H4 (cell line): ENCODE measurements at places on chromosomes 7 and 10.

DNA sequence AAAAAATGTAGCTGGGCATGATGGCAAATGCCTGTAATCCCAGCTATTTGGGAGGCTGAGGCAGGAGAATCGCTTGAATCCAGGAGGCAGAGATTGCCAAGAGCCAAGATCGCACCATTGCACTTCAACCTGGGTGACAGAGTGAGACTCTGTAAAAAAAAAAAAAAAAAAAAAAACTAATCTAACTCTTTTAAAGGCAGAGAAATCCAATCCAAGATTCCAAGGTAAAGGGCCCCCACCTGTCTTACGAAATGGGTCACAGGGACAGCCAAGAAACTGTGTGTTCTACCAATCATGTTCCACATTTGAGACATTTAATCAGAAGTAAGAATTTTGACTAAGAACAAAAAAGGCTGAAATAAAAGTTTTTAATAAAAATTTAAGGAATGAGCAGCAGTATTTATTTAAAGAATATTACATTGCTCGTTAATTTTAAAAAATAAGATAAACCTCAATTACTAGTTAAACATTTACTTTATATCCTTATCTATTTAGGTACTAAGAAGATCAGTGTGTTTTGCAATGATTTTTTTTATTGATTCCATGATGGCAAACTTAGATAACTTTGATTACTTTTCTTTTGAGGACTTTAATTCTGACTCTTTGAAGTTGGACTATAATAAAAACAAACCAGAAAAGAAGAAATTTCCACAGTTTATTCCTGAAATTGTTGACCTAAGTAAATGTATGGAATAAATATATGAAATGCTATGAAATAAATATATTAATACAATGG lies 6.7 kb upstream of the OAT start:
- no peak for DNase-seq

DNA sequence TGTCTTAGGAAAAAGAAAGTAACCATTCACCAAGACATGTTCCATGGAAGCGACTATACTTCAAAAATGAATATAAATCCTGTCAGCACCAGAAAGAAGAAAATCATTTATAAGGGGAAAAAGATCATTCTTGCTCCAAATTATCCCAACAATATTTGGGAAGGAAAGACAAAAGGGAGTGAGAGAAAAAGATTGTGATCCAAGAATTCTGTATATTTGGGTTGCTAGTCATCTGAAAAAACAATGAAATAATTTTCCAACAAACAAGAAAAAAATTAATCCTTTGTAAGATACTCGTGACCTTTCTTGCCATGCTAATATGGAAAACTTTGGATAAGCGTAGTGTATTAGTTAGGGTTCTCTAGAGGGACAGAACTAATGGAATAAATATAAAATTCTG lies 163.2 kb upstream of the ZNF32 start:
- DNase-seq = no peak

- DNase-seq = no peak
These were observed 67.2 kb downstream of the GRK5 start for GRCh38 chr10:119274519-119275045.

- peak; percentile 68 for DNase-seq
These were observed 4.7 kb downstream of the MUC12 start for GRCh38 chr7:100974021-100974420.

GRCh38 chr10:95814011-95814727 lies 58.2 kb downstream of the ENTPD1 start:
- DNase-seq = peak; percentile 90

DNA sequence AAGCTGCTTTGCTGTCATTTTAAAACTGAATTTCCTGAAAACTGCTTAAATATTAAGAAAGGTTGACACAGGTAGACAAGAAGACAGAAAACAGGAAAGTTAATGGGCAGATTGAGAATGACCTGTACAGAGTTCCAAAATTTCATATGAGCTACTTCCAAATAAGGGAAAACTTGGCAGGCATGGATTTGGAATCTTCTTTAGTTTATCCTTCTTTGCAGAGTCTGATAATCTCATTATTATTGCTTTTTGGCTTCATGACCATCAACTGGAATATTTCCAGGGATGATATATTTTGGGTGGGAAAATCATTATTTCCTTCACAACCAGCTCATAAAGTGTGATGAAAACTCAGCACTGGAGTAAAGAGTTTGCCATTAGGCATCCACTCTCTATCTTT lies 346.5 kb upstream of the NPVF start:
- no peak for DNase-seq

- no peak for DNase-seq
These were observed 45.5 kb upstream of the GPAM start for GRCh38 chr10:112229096-112229495.

DNA sequence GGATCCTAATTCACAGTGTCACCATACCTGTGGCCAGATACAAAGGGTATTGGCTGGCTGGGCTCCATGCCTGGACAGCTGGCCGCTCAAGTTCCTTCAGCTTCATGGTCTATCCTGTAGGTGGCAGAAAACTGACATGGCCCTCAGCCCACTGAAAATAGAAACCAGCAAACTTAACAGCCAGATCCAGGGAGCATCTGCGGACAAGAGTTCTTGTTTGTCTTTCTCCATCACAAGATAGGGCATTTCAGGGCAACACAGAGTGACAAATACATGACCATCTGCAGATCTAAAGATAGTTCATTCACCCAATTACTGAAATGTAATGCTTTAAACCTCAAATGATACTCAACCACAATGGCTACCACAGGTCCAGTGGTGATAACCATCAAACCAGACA lies 2.8 kb downstream of the SEC31B start:
- no peak for DNase-seq

DNA sequence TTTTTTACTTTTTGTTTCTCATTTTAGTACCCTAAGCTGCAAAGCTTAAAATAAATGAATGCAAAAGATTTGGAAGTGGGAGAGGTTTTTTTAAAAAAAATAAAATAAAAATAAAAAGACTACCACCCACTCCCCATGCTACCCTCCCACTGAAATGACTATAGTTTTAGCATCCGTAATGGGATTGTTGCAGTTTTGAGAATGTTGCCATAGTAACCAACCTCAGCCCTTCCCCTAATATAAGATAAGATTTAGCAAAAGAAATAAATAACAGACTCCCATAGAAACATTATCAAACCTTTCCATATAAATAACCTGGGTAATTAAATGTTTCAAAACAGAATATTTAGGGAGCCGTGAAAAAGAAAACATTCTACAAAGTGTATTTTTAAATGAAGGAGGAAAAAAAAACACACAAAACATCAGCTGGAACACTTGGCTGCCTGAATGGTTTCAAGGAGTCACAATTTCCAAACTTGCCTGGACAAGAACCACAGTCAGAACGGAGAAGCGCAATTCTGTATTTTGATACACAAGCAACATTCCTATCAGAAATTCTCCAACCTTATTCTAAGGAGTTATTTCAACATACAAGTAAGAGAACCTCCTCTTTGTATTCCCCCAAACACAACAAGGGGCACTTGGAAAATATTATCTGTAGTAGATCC lies 57.4 kb downstream of the DGKI start:
- DNase-seq = no peak

DNA sequence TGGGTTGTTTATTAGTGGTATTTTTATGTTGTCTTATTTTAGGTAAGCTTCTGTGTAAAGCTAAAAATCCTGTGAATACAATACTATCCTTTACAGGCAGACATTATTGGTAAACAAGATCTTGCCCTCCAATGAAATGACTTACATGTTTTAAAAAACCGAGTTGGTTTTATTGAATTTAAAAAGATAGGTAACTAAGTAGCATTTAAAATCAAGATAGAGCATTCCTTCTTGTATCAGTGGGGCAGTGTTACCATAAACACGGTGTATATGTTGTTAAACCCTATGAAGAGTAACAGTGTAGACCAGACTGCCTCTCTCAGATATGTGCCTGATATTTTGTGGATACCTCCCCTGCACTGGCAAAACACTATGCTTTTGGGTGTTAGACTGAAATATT lies 81.0 kb downstream of the SNX10 start:
- DNase-seq = no peak

GRCh38 chr10:132452651-132453469 lies 55.9 kb downstream of the PWWP2B start:
- DNase-seq = peak; percentile 36

DNA sequence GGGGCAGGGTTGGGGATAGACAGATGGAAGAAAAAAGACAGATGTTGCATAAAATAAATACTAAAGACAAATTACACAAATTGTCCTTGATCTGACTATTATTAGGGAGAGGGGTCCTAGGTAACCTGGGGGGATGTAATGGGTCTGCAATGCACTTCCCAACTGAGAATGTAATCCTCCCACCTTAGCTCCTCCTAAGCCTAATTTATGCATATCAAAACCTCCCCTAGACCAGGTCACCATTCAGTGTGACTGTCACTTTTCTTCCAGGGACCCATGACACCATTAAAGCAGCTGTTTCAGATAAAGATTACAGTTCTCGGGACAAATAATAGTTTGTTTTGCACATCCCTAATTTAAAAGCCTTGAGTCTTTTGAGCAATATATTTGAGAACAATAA lies 133.9 kb upstream of the FEZF1 start:
- no peak for DNase-seq

- no peak for DNase-seq
These were observed 142.0 kb downstream of the CDH23 start for GRCh38 chr10:71538608-71539260.

DNA sequence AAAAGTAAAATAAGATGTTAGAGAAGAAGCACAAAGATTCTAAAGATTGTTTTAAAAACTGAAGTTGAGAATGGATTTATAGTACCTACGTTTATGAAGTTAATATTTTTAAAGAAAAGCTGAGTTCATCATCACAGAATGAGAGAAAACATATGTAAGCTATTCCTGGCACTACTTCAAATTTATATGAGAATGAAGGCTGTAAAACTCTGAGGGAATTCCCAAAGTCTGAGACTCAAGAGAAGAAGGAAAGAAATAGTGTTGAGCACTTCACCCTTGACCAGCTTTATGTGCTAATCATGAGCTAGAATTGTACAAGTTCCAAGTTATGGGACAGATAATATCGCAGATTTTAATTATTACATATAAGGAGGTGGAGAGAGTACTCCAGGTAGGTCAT lies 323.7 kb upstream of the GNAI1 start:
- DNase-seq = no peak

- peak; percentile 52 for DNase-seq
These were observed 909 bp upstream of the CC2D2B start for GRCh38 chr10:95906677-95907455.

DNA sequence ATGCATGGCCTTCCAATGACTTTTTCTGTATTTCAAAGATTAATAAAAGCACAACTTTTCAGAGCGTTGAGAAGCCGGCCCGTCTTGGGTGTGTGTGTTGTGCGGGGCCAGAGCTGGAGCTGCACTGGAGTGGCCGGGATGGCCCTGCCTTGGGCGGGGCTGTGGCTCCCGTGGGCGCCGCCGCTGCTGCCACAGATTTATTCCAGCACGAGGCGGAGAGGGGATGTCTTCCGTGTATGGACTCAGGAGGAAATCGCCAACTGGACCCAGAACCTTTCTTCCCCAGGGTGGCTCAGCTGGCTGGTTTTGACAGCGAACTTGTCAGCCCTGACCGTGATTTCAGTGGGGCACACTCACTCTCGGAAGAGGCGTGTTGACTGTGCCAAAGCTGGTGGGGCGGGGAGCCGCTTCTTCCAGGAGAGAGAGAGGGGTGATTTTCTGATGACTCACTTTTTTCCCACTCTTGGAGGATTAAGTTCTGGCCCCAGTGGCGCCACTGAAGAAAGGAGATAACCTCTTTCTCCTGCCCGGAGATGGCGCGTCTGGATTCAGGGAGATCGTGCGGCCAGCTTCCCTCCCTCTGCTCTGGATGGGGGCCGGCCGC lies 72.4 kb downstream of the DNAJB6 start:
- peak; percentile 78 for DNase-seq

GRCh38 chr7:48525736-48526732 lies 354.8 kb downstream of the ABCA13 start:
- DNase-seq = no peak

DNA sequence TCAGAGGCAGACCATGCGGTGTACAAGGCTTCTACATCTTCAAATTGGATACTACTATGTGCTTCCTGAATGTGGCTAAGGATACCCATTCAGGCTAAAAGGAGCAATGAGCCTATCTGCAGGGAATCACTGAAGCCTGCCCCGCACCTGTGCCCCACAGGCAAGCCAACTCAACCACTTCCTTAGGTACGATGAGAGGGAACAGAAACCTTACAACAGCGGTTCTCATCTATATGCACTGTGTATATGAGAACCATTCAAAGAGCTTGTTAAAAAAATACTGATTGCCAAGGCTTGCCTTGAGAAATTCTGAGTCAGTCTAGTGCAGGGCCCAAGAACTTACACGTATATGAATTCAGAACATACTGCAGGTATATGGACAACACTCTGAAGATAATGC lies 679.6 kb downstream of the PARD3 start:
- no peak for DNase-seq

DNA sequence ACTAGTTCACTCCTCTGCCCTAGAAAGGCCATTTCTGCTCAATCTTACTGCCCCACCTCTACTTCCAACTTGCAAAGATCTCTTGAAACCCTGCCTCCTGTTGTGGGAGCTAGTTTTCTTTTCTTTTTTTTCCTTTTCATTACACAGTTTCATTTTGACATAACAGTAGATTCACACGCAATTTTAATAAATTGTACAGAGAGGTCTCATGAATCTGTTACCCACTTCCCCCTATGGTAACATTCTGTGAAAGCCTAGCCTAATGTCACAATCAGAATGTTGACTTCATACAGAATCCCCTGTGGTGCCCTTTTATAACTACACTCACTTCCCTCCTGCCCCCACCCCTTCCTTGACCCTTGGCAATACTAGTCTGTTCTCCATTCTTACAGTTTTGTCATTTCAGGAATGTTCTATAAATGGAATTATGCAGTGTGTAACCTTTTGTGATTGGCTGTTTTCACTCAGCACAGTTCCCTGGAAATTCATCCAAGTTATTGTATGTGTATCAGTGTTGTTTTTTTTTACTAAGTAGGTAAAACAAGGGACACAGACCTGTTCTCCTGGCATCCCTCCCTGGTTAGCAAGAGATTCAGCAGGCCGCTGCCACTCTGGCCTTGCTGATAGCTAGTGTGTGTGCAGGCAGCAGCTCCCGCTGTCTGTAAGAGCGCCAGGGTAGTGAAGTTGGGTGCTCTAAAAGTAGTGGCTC lies 21.5 kb downstream of the CHST3 start:
- DNase-seq = no peak

- DNase-seq = no peak
These were observed 55.2 kb downstream of the GCC1 start for GRCh38 chr7:127530148-127530547.

GRCh38 chr7:150997075-150997511 lies 6.3 kb downstream of the NOS3 start:
- DNase-seq = no peak
